AG04450 (cell line): ENCODE measurements at places on chromosomes 1 and 21. TPM values are rescaled to one million over a fixed set of nuclear protein-coding genes. Genes with fewer than 3 reads are reported as not detected.
A peak's percentile ranks its signal among the peaks of the same experiment; 100 is the strongest.

DNA sequence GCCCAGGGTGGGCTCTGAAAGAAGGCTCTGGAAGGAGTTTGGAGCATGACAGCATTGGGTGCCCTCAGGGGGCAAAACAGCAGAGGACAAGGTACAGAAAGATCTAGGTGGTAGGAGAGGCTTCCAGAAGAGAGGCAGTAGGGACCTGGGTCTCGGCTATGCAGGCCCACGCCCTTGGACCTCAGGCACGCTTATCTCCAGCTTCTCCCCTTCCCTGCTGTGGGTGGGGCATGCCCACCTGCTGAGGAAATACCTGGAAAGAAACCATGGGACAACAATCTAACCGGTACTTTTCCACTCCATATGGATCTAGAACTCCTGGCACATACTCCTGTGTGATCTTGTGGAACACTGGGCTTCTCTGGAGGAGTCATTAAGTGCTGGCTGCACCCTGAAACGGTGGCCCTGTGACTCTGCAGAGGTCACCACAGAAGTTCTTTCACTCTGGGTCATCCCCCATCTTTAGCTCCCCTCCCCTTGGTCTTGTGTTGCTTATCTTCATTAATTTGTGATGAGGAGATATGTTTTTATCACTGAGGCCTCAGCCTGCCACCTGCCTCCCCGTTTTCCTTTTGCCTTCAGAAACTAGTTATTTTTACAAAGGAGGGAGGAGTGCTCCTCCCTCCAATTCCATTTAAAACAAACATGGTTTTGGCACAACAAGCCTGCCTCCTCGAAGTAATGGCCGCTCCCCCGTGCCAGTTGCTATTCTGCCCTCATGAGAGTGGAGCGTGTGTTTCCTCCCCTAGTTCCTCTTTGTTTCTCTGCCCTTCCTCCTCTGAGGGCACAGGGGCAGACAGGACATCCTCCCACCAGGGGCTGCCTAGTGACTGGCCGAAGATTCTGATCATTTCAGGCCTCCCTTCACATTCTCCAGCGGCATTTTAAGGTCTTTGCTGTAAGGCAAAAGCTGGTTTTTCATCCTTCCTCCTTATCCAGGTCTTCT lies 78.0 kb upstream of the ATP5PO start:
- no peak for DNase-seq

DNA sequence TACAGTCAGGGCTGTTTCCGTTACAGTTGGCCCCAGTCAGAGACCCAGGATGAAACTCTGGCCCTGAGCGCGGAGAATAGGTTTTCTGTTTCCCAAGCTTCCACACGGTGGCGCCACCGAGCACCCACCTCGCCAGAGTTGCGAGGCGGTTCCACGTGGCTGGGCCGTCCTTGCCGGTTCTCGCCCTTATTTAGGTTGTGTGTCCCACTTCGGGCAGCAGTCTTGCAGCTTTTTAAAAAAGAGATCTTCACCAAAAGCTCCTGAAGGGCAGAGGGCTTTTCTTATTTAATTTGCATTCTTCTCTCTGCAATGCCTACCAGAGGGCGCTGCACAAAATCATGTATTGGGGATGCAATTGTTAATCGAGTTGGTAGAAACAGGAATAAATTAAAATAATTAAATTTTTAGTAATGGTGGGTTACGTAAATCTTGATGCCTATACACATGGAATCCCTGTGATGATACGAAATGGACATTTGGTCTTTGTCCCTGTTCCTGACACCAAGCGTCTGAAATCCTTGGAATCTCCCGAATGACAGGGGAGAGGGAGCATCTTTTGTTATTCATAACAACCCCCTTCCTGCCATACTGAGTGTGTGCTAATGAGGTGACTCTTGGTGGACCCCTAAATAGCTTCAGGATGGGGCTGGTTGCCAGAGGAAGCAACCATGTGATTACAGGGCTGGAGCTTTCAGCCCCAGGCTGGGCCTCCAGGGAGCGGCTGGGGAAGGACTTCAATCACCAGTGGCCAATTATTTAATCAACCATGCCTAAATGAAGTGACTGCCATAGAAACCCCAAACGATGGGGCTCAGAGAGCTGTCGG lies 5.6 kb upstream of the S100A7 start:
- DNase-seq: no peak

- no peak for DNase-seq
Measured at GRCh38 chr1:14180738-14181137, 417.7 kb upstream of the KAZN start.

PUM1 gene
- polyA plus RNA-seq: 71.3 and 73.0 TPM in 2 replicates

- no peak for DNase-seq
Measured at GRCh38 chr1:87799451-87799850, 470.8 kb downstream of the LMO4 start.

GRCh38 chr1:89962742-89963075 lies 32.2 kb upstream of the ZNF326 start:
- no peak for DNase-seq

GRCh38 chr1:15314328-15315281 lies 67.6 kb downstream of the FHAD1 start:
- no peak for DNase-seq

LY9 gene
- polyA plus RNA-seq: not detected in 2 replicates

DNA sequence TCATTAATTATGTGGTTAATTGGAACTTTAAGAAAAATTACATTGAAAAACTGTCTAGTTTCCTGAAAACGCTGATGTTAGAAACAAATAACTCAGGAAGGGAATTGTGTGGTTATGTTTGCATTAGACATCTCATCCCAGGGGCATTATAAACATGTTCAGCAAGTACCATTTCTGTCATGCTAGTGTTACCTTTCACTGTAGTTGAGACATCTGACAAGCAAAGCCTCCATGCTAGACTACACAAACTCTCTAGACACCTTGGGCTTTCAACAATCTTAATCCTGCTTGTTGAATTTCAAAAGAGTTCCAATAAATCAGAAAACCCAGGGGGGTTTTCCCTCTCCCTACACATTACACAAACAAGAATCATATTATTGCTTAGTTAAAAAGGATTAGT lies 536.8 kb downstream of the KCNT2 start:
- DNase-seq: no peak

DNA sequence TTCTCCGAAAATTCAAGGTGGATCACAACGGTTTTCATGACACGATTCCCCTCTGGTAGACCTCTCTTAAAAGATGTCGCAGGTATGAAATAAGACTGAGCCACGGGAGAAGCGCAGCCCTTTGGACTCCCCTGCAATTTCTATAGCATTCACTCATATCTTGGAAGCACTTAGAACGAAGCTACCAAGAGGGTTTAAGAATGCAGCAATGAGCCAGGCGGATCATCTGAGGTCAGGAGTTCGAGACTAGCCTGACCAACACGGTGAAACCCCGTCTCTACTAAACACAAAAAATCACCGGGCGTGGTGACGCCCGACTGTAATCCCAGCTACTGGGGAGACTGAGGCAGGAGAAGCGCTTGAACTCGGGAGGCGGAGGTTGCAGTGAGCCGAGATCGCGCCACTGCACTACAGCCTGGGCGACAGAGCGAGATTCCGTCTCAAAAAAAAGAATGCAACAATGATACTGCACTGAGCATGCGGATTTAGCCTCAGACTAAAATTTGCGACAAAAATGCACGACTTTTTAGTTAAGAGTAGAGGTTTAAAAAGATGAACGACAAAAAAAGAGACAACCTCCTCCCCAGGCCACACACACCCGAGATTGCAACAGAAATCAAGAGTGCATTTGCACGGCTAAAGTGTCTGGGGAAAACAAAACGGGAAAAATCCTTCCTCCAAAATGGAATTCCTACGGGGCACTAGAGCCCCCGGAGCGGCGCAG lies 743 bp downstream of the TOMM20 start:
- DNase-seq: no peak

DNA sequence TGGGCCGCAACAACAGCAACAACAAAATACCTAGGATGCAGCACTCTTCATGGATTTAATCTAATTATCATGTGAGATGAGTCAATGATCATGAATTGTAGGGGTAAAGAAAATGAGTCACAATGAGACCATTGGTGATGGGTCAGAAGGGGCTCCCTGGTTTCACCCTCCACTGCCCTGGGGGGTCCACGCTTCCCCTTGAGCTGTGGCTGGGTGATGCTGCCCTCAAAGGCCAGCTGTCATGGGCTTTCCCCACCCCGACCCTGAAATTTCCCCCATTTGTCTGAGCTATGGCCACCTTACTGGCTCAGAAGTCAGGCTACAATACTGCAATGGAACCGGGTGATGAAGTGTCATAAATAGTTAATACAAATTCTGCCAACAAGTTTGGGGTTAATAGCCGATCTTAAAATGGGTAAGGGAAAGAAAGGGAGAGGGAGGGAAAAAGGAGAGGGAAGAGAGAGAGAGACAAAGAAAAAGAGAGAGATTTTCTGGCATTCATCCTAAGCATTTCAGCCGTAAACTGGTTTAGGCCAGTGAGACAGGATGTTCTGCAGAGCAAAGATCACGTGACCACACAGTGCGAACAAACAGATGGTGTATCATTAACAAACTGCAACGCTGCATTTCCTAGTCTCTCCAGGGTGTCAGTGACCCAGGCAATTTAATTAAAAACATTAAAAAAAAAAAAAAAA lies 143.4 kb upstream of the ERRFI1 start:
- DNase-seq: peak; percentile 73

ARHGAP30 gene
- not detected in 2 replicates for polyA plus RNA-seq

ERRFI1 gene
- polyA plus RNA-seq: 102 and 105 TPM in 2 replicates

DNA sequence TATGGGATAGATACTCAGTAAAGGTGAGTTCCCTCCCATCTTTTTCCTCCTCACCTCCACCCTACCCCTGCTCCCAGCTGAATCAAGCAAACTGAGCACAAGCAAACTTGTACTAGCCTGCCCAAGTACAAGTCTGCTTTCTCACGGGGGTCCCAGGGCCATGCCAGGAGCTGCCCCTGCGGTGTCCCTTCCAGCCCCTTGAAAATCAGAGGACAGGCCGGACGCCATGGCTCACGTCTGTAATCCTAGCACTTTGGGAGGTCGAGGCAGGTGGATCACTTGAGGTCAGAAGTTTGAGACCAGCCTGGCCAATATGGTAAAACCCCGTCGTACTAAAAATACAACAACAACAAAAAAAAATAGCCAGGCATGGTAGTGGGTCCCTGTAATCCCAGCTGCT lies 17.5 kb upstream of the IFFO2 start:
- DNase-seq: no peak

GRCh38 chr1:32363713-32364112 lies 1.4 kb downstream of the TSSK3 start:
- DNase-seq: no peak

OR2AK2 gene
- polyA plus RNA-seq: not detected in 2 replicates

DNA sequence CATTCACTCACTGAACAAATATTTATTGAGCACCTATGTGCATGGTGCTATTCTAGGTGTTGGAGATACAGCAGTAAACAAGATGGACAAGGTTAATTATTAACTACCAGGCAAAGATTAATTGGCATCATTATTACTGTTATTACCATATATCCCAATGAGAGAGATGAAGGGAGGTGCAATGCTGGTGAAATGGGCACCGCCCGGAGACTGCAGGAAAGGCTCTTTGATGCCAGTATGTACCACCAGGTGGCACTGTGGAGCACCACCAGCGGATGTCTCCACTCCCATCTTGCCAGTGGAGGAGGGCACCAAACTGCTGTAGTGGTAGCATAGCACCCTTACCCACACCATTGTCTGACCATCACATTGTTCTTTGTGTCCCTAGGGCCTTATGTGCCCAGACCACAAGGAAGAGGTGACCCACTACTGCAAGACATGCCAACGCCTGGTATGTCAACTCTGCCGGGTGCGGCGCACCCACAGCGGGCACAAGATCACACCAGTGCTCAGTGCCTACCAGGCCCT lies 3.0 kb downstream of the TRIM46 start:
- no peak for DNase-seq

- no peak for DNase-seq
Measured at GRCh38 chr1:204714861-204715511, 29.4 kb upstream of the LRRN2 start.

C8B gene
- polyA plus RNA-seq: not detected in 2 replicates

ZBTB17 gene
- polyA plus RNA-seq: 21.4 and 36.1 TPM in 2 replicates

GRCh38 chr1:151984313-151984956 lies 9.2 kb downstream of the S100A10 start:
- DNase-seq: no peak

DNA sequence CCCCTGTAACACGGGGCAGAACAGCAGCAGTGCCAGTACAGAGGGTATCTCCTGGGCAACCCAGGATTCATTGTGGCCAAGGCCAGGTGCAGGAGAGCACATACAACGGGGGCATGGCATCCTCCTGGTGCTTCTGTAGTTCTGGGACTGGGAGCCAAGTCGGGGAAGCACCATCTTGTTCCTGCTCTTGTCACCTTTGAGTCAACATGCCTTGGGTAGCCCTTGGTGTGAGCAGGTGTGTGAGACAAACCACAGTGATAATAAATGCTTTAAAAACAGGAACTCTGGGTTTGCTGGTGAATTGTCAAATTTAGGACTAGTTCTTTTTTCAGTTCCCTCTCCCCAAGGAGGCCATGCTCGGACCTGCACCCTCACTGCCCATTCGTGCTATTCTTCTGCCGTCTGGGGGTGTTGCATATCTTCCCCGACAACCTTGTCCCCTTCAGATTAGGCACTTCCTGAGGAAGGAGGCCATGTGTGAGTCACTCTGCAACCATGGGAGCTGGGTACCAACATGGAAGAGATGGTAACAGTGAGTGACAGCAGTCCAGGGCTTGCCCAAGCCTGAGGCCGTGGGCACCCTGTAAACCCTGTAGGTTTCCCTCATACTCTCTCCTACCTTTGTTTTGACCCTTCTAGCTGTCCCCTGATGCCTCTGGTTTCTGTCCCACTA lies 150.2 kb downstream of the GRIK3 start:
- DNase-seq: no peak

LDLRAD1 gene
- not detected in 2 replicates for polyA plus RNA-seq

GRCh38 chr1:220341126-220341525 lies 68.9 kb upstream of the RAB3GAP2 start:
- no peak for DNase-seq

SERINC2 gene
- polyA plus RNA-seq: 46.0 and 61.3 TPM in 2 replicates

CASQ1 gene
- polyA plus RNA-seq: 0.17 and 0.20 TPM in 2 replicates

- DNase-seq: no peak
Measured at GRCh38 chr1:20207546-20207945, 21.2 kb upstream of the PLA2G2C start.

GRCh38 chr1:111161843-111162487 lies 21.9 kb downstream of the CEPT1 start:
- no peak for DNase-seq

GRCh38 chr21:42234041-42234440 lies 15.1 kb downstream of the ABCG1 start:
- no peak for DNase-seq

DNA sequence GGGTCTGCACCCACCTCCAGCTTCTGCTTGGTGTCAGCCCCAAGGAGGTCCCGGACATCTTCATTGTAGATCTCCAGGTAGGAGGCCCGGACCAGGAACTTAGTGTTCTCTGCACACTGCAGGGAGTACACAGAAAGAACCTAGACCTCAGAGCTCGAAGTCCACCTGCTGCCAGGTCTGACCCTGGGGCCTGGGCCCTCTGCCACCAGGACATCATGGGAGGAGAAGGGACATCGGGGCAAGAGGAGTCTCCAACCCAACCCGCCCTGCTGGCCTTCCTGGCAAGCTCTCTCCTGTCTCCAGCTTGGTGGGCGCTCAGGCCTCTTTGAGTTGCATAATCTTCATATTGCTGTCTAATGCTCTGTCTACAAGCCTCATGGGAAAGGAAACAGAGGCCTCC lies 4.4 kb downstream of the KIF17 start:
- DNase-seq: no peak

GUCA2B gene
- not detected in 2 replicates for polyA plus RNA-seq

RPTN gene
- not detected in 2 replicates for polyA plus RNA-seq

TEDDM1 gene
- polyA plus RNA-seq: not detected in 2 replicates
